Mucosa of gallbladder (tissue), 1 donor: ENCODE measurements at places on chromosomes 1 and 21.

DNA sequence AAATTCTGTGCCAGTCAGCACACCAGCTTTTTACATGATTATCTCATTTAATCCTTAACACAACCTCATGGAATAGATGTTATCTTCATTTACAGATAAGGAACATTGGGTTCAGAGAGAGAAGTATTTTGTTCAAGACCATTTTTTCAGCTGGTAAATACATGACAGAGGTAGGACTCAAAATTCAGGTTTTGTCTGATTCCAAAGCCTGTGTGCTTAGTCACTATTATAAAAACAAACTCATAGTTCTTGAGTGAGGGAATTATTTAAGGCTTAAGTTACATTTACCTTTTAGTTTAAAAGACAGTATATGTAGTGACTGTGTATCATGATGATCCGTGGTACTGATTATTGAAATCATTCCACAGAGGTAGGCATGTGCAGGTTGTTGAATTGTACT lies 125.2 kb downstream of the MAGI3 start:
- no peak for DNase-seq

- DNase-seq = no peak
These were observed 309.9 kb downstream of the DUSP10 start for GRCh38 chr1:221431961-221432360.

GRCh38 chr1:111886741-111887140 lies 102.7 kb downstream of the KCND3 start:
- DNase-seq = no peak

- DNase-seq = no peak
These were observed 113.3 kb upstream of the WNT4 start for GRCh38 chr1:22256213-22256512.
